ENCODE measurements at places on chromosomes 6 and 20. TPM values are rescaled to one million over a fixed set of nuclear protein-coding genes. Genes with fewer than 3 reads are reported as not detected.
A peak's percentile ranks its signal among the peaks of the same experiment; 100 is the strongest.

DNA sequence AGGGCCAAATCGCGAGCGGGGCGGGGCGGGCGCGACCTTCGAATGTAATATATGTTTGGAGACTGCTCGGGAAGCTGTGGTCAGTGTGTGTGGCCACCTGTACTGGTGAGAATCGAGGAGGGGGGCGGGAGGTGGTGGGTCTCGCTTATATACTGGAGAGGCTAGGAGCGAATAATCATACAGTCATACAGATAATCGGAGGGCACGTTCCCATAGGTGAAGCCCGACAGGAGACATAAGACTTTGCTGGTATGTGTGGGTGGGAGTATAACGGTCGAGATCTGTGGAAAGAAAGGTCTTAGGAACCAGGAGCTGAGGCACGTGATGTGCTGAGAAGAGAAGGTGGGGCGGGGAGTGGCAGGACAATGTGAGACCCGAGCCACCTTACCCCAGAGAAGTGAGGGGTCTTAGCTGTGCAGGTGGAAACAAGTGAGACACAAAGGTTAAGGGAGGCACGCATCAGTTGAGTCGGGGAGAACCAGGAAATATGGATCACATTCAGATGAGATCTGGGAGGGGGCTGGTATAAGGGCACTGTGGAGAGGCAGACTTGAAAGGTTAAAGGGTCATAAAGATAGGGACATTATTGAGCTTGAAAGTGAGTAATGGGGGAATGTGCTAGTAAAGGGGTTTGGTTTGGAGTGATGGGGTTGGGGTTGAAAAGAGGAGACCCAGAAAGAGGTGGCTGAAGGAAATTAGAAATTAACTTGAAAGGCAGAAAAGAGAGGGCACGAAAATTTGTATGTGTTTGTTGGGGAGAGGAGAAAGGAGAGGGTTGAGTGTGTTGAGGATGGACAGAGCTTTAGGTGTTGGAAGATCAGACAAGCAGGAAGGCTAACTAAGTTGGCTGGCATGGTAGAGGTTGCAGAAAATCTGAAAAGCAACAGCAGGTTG is 589 bp downstream of the RNF5 start:
- no peaks in the 10 kb centered on the region for H3K36me3 ChIP-seq
- peaks cover 18% of the 10 kb centered on the region for H3K4me1 ChIP-seq
- H3K27ac ChIP-seq: peak overlapping the region; percentile 92
- H3K4me3 ChIP-seq: peak overlapping the region; percentile 92
- no peaks in the 10 kb centered on the region for H3K27me3 ChIP-seq

- no peak overlapping the region for H3K4me3 ChIP-seq
- peaks cover 28% of the 10 kb centered on the region for H3K36me3 ChIP-seq
- H3K27me3 ChIP-seq: no peaks in the 10 kb centered on the region
- peaks cover 20% of the 10 kb centered on the region for H3K4me1 ChIP-seq
Measured at GRCh38 chr20:41094353-41095055, 42.8 kb upstream of the PLCG1 start.

- H3K4me3 ChIP-seq: no peak overlapping the region
- H3K36me3 ChIP-seq: no peaks in the 10 kb centered on the region
- H3K4me1 ChIP-seq: no peaks in the 10 kb centered on the region
Measured at GRCh38 chr20:31633339-31633914, 4.3 kb upstream of the COX4I2 start.

- H3K27me3 ChIP-seq: no peaks in the 10 kb centered on the region
- no peaks in the 10 kb centered on the region for H3K36me3 ChIP-seq
- no peak overlapping the region for H3K27ac ChIP-seq
- H3K4me1 ChIP-seq: no peaks in the 10 kb centered on the region
- H3K4me3 ChIP-seq: no peak overlapping the region
Measured at GRCh38 chr6:154257067-154257466, 99.5 kb downstream of the IPCEF1 start.

Gene PCSK2
- total RNA-seq: not detected

- no peaks in the 10 kb centered on the region for H3K27me3 ChIP-seq
- H3K27ac ChIP-seq: 0 out of 2 replicates have a peak overlapping the region, but pooled peaks have one; percentile 17
- DNase-seq: no peak
- H3K4me3 ChIP-seq: no peak overlapping the region
- peaks cover 9% of the 10 kb centered on the region for H3K4me1 ChIP-seq
Measured at GRCh38 chr6:160238761-160239751, 19.6 kb downstream of the SLC22A2 start.

Gene CST2
- 5.6 TPM for total RNA-seq

Gene SLC17A1
- not detected for total RNA-seq

Gene CCNC
- total RNA-seq: 89.3 TPM

Gene MYT1
- not detected for total RNA-seq

DNA sequence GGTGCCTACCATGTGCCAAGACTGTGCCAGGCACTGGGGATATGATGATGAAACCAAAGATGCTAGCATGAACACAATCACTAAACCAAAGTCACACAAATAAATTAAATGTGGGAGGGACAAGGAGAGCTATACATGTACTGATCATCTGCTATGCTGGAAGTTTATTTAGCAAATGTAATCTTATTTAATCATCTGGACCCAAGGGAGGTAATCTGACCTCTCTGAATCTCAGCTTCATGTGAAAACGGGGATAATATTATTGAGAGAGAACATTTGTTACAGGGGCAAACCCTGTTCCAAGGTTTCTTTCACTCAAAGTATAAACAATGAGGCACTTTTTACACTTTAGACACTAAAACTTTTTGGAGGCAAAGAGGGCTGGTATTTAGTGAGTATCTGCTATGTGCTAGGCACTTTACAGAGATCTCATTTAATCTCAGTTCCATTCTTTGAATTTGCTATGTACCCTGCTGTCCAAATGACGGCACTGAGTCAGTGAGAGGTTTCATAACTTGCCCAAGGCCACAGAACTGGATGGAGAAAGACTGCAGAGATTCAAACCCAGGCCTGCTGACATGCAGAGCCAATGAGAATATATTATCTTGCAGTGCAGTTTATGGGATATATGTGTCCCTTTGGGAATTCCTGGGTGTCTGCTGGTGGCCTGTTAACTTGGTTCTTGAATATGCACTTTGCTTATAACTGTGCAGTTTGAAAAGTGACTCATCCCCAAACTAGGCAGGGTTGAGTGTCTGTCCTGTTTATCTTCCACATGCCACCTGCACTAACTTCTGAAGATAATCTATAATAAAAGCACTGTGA is 3.3 kb upstream of the ASXL1 start:
- no peaks in the 10 kb centered on the region for H3K27me3 ChIP-seq
- H3K36me3 ChIP-seq: no peaks in the 10 kb centered on the region
- H3K4me3 ChIP-seq: no peak overlapping the region

DNA sequence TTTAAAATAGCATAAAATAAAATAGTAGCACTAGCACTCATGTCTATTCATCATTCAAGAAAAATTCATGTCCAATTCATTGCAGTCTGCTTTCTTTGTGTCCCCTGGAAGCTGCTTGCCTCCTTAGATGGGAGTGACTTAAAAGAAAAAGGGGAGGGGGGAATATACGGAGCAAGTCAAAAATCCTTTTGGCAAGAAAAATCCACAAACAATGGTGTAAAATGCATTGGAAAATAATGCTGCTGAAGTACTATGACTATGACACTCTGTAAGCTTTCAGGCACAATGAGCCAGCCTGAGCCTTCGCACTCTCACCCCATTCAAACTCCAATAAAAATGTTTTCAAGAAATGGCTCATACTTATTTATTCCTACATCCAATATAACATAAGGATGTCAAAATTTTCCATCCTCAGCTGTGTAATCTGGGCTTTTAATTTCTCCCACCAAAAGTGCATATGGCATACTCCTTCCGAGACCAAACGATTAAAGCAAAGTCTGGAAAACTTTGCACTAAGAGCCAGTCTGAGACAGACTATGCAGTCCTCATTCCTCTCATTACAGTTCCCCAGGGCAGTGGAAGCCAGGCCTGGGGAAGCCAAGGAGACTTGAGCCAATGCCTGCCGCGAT is 790 bp downstream of the NEDD9 start:
- peak overlapping the region; percentile 67 for H3K27ac ChIP-seq
- H3K4me1 ChIP-seq: peaks cover 38% of the 10 kb centered on the region
- H3K27me3 ChIP-seq: no peaks in the 10 kb centered on the region
- peak; percentile 80 for DNase-seq
- H3K36me3 ChIP-seq: no peaks in the 10 kb centered on the region

DNA sequence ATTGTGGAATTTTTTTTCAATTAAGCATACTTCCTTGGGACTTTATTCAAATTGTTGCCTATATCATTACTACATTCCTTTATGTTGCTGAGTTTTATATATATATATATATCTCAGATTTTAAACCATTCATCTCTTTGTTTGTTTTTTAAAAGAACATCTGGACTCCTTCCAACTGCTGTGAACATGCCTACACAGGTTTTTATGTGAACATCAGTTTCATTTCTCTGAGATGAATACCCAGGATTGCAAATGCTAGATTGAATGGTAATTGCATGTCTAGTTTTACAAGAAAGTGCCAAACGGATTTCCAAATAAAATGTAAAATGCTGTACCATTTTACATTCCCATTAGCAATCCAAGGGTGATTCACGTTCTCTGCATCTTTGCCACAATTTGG is 1289.3 kb downstream of the HACE1 start:
- H3K36me3 ChIP-seq: no peaks in the 10 kb centered on the region
- H3K27ac ChIP-seq: no peak overlapping the region
- H3K4me1 ChIP-seq: no peaks in the 10 kb centered on the region

GRCh38 chr6:167731731-167732422 is 94.8 kb upstream of the AFDN start:
- H3K4me3 ChIP-seq: no peak overlapping the region
- H3K27ac ChIP-seq: no peak overlapping the region
- H3K4me1 ChIP-seq: no peaks in the 10 kb centered on the region
- H3K36me3 ChIP-seq: no peaks in the 10 kb centered on the region
- DNase-seq: no peak

GRCh38 chr6:44892579-44892978 is 435.6 kb upstream of the RUNX2 start:
- H3K4me3 ChIP-seq: no peak overlapping the region
- H3K36me3 ChIP-seq: no peaks in the 10 kb centered on the region
- no peaks in the 10 kb centered on the region for H3K27me3 ChIP-seq
- H3K4me1 ChIP-seq: no peaks in the 10 kb centered on the region
- DNase-seq: no peak
- H3K27ac ChIP-seq: no peak overlapping the region
